OCI-LY7 (cell line): ENCODE measurements at places on chromosomes 7 and 10. TPM values are rescaled to one million over a fixed set of nuclear protein-coding genes. Genes with fewer than 3 reads are reported as not detected.

ZKSCAN1 gene
- total RNA-seq, result 48.1 and 55.4 TPM in 2 replicates

SPDYE5 gene
- not detected in 2 replicates for total RNA-seq

CALCR gene
- not detected in 2 replicates for total RNA-seq

MMP21 gene
- total RNA-seq, result not detected in 2 replicates

POMZP3 gene
- 8.5 and 12.2 TPM in 2 replicates for total RNA-seq

PRF1 gene
- 5.8 and 6.3 TPM in 2 replicates for total RNA-seq

- DNase-seq, result no peak
Measured at GRCh38 chr10:52756966-52757365, 15.6 kb downstream of the MBL2 start.

- no peak for DNase-seq
Measured at GRCh38 chr7:29139191-29139590, 7.1 kb downstream of the CPVL start.

GRCh38 chr10:29472301-29473086 is 162.3 kb downstream of the SVIL start:
- DNase-seq, result no peak

DNA sequence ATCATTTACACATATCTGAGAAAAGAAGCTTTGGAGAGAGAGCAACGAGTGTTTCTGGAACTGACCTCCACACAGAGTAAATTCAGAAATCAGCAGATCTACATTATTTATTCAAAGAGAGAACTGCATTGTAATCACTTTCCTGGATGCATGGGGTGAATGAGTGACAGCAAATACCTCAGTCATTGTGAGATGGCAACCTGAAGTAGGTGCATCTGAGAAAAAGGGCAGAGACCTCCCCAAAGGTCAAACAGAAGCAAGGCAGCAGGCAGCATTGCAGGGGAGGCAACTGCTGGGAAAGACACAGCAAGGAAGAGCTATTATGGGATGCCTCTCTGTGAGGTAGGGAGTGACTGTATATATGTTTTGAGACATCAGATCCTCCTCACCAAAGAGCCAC is 26.5 kb upstream of the SMIM30 start:
- DNase-seq, result no peak

- DNase-seq, result no peak
Measured at GRCh38 chr7:106045586-106045985, 66.5 kb downstream of the SYPL1 start.

DNA sequence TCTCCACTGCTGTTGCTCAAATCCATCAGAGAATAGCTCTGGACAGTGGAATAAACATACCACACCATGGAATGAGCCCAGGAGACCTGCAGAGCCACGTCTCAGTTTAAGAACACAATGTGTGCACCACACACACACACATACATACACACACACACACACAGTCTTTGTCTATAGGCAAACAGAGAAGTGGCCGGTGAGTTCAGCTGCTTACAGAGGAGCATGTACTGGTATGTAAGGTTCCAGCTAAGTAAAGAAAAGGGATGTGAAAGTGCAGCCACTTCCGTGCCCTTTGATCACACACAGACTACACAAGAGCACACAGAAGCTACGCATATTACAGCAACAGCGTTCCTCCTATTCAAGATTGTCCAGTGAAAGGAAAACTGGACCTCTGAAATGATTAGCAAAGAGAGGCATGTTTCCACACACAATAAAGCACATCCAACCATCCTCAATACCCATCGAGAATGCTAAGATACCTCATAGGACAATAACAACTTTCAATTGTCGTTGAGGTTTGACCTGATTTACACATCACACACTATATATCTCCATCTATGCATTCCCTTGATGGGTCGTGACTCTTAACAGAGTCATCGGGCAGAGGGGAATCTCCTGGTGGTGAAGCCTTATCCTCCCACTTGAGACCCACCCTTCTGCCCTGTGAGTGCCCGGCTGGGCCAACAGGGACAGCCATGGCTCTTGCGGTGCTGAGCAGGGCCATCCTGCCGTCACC is 23.6 kb downstream of the SLC35B4 start:
- peak; percentile 96 for DNase-seq

- no peak for DNase-seq
Measured at GRCh38 chr7:108290459-108291151, 160.4 kb upstream of the LAMB4 start.

DNA sequence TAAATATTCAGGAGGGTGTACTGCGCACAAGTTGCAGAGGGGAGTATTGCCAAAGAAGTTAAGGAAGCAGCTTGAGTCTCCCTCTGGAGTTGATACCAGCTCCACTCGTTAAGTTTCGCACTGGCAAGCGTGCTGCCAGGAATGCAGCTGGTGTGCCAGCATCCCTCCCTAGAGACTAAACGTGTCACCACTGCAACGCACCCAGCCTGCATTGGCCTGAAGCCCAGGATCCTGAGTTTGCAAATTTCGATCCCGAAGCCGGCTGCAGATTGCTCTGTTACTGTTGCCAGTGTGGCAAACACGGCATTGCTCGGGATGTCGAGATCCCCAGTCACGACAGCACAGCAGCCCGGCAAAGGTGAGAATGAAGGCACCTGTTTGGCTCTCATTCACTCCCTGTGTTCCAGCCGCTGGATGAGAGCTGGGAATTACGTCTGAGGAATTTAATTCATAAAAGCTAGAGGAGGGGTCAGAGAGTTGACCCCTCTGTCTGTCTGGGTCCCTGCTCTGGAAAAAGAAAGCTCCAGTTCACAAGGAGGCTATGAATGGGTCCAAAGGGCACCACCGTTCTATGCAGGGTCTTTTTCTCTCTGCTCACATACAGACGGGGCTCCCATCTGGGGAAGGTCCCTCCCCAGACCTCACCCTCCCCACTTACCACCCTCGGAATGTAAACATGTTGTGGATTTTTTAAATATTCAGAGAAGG is 61.0 kb downstream of the NRP1 start:
- DNase-seq, result no peak

GRCh38 chr10:7697426-7697825 is 5.7 kb upstream of the ITIH2 start:
- DNase-seq, result no peak

- no peak for DNase-seq
Measured at GRCh38 chr10:126013489-126014281, 117.3 kb downstream of the FANK1 start.

DNA sequence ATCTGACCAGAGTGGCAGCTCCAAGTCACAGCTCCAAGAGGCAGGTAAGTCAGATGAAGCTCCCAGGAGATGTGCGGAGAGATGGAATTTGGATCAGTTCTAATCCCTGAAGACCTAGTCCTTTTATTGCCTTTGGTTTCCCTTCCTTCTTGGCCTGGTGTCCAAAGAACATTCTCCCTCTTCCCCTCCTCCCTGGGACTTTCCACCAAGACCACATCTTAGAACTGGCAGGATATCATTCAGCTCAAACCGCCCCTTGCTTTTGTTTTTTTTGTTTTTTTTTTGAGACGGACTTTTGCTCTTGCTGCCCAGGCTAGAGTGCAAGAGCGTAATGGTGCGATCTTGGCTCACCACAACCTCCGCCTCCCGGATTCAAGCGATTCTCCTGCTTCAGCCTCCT is 190.8 kb downstream of the GFRA1 start:
- DNase-seq, result no peak

- DNase-seq, result no peak
Measured at GRCh38 chr10:13891128-13892000, 304.6 kb downstream of the PRPF18 start.
